ENCODE measurements at places on chromosomes 7 and 10.

GRCh38 chr7:158950914-158951635, 94.7 kb downstream of the DYNC2I1 start:
- DNase-seq = no peak

GRCh38 chr10:87846023-87846422, 17.3 kb downstream of the KLLN start:
- DNase-seq = no peak

GRCh38 chr10:13327534-13327933, 20.6 kb downstream of the SEPHS1 start:
- DNase-seq = no peak

GRCh38 chr10:79184145-79184625, 115.4 kb downstream of the ZMIZ1 start:
- DNase-seq = no peak

DNA sequence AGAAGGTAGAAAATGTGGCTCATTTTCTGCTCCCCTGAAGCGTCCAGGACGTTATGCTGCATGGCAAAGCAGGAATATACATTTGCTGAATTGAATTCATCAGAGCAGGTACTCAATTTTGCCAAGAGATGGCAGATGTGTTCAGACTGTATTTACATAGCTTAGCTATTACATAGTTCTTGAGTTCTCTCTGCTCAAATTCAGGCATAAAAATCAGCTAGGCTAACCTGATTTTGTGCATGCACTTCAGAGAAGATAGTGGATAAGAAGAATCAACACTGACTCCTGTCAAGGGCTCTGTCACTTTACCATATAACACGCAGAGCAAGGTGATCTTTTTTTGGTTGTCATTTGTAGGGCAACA, 209.2 kb upstream of the FAM3C start:
- no peak for DNase-seq

DNA sequence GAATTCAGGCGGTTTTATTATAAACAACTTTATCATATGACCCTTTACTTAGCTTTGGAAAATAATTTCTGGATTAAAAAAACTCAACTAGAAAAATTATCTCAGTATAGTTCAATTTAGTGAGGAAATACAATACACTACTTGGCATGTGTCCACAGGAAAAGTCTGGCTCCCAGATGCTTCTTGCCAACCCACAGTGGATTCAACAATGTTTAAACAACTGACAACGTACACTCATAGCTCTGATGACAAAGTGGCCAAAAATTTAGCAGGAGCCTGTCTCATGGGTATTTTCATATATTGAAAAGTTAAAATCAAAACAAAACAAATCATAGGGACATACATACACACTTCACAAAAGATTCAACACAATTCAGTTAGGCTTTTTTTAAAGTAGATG, 158.8 kb downstream of the SKAP2 start:
- DNase-seq = no peak

DNA sequence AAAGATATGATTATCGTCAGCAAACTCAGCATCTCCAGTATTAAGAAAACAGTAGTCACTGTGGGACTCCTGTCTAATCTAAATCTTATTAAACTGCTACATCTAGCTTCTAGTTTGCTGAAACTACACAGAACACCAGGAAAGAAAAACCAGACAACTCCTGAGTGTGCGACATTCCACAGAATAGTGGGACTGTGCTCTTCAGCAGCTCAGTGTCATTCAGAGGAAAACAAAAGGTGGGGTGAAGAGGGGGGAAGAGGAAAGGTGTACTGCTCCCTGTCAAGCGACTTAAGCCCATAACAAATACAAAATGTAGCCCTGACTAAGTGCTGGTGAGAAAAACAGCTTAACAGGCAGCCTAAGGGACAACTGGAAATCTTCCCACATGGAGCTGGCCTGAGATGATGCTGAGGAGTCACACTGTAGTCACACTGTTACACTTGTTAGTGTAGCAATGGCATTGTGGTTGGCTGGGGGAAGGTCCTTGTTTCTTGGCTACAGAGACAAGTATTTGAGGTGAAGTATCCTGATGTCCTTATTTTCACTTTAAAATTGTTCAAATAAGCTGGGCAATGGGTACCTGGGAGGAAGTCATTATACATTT, 135.5 kb downstream of the USP6NL start:
- DNase-seq = no peak

DNA sequence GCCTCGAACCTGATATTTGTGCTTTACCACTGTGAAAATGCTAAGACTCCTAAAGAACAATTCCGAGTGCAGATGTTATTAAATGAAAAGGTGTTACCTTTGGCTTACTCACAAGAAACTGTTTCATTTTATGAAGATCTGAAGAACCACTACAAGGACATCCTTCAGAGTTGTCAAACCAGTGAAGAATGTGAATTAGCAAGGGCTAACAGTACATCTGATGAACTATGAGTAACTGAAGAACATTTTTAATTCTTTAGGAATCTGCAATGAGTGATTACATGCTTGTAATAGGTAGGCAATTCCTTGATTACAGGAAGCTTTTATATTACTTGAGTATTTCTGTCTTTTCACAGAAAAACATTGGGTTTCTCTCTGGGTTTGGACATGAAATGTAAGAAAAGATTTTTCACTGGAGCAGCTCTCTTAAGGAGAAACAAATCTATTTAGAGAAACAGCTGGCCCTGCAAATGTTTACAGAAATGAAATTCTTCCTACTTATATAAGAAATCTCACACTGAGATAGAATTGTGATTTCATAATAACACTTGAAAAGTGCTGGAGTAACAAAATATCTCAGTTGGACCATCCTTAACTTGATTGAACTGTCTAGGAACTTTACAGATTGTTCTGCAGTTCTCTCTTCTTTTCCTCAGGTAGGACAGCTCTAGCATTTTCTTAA, 47.7 kb downstream of the MINPP1 start:
- no peak for DNase-seq

- DNase-seq = no peak
Observed at GRCh38 chr10:33132626-33133025, 174.6 kb upstream of the ITGB1 start.

DNA sequence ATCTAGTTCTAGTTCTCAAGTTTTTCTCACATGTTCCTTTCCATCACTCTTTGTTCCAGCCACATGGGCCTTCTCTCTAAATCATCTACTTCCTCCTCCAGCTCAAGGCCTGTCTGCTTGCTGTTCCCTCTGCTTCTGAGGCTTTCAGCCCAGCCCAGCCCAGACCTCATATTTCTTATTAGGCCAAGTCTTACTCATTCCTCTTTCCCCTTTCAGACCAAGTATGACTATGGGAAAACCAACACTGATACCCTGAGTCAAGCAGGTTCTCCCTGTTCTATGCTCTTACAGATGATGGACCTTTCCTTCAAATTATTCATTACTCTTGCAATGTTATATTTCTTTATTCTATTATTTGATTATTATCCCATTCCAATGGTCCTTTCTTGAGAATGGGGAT, 80.3 kb upstream of the SEM1 start:
- no peak for DNase-seq

DNA sequence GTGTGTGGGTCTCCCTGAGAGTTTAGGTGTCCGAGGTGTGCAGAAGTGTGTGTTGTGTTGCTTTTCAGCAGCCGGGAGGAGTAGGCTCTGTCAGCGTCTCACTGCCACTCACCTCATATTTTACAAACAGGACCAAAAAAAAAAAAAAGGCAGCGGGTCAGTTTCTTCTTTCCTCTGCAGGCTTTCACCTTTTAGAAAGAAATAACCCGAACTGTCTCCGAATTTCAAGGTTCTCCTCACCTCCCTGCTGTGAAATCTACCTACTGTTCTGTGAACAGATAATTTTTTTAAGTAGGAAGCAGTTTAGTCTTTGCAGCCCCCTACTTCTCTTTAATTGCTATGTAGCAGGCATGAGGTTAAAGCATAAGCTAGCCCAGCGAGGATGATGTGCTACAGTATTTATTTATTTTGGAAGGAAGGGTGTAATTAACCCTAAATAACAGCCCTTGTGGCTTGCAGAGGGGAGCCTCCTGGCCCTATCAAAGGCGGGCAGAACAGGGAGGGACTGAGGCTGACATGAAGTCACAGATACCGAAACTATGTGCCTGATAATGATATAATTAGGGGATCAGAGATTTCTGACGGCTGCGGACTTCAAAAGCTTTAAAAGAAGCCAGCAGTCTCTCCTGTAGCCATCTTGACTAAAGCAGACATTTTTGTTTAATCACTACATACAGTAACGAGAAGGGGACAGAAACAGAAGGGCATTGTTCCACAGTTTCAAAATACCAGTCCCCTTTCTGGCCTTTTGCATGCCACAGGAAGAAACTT, 1.6 kb downstream of the BAMBI start:
- DNase-seq = no peak

DNA sequence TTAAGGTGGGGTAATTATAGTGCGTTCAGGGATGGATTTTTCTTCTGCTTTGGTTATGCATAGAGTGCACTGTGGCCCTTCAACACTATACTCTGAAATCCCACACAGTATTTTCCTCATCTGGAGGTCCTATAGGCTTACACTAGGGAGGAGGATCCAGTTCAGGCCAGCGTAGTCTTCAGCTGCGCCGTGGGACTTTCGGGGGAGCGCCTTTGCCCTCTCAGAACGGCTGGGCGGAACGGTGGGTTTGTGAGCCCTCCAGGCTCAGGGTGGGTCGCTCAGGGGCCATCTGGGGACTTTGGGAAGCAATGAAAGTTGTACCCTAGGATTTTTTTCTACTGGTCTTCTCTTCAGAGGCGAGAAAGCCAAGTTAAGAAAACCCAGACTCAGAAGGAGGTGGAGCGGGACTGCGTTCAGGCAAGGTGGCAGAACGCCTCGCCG, 652 bp upstream of the VPS26A start:
- DNase-seq = no peak

- DNase-seq = no peak
Observed at GRCh38 chr10:122882766-122883165, 3.4 kb upstream of the FAM24B start.

- DNase-seq = no peak
Observed at GRCh38 chr10:116045366-116046356, 227.3 kb downstream of the GFRA1 start.

DNA sequence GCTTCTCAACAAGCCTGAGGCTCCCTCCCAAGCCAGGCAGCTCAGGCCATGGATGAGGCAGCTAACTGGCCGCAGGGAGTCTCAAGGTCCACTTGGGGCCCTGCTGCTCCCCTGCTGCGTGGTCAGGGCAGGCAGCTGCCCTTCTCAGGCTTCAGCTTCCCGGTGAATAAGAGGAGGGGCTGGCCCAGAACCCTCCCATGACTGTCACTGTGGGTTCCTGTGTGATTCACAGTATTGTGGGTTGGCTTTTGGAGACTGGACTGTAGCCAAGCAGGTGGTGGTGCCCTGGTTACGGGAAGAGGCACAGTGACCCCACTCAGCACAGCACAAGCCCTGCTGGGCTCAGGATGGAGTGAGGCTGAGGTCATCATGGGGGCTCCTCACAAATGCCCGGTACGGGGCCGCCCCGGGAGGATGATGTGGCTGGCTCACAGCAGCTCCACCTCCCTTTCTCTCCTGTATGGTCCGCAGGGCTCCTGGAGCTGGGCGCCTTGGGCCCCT, 189.8 kb downstream of the HECW1 start:
- no peak for DNase-seq

DNA sequence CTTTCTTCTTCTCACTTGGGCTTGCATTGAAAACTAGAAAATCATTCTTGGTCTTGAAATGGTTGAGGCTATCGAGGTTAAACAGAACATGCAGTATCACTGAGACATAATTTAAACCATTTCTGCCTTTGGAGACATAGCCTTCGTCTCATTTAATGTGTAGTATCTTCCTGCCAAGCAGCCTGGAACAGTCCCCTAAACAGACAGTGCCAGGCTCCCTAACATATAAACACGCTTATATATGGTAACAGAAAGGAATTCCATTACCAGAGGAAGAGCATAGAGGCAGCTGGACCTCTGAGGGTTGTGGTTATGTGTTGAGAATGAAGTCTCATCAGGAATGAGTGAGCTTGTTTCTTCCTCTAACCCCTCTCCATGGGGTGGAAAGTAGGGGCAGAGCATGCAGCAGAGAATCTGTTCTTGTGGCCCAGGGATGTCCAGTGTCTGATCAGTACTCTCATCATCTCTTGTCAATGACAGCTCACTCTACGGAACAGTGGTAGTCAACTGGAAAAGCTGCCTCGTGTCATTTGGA, 11.2 kb downstream of the CACNB2 start:
- DNase-seq = no peak

DNA sequence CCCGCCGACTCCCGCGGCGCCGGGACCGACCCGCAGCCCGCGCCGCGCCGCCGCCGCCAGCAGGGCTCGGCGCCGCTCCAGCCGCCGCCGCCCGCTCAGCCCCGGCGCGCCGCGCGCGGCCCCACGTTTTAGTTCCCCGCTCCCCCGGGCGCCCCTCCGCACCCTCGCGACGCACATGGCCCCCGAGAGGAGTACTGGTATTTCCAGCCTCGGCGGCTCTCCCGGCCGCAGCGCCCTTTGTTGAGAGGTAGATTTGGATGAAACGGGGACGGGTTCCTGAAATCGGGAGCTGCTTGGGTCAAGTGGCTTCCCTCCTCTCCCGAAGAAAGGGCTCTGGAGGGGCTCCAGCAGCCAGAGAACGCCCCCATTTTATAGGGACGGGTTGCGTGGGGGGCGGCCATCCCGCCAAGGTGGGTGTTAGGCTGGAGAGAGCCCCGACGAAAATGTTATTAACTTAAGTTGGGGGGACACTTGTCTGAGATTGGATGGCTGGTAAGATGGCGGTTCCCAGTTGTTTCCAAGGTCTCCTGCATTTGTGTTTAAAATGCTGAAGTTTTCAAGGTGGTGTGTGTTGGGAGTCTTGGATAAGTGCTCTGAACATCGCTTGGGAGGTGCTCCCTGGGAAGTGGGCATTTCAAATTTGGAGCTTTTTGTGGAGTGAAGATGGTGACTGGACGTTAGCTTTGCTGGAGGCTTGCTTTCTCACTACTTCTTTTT, 1.2 kb downstream of the BMI1 start:
- no peak for DNase-seq

GRCh38 chr7:44150466-44150832, 9.3 kb upstream of the MYL7 start:
- no peak for DNase-seq
